ENCODE measurements at places on chromosomes 3 and 15.

DNA sequence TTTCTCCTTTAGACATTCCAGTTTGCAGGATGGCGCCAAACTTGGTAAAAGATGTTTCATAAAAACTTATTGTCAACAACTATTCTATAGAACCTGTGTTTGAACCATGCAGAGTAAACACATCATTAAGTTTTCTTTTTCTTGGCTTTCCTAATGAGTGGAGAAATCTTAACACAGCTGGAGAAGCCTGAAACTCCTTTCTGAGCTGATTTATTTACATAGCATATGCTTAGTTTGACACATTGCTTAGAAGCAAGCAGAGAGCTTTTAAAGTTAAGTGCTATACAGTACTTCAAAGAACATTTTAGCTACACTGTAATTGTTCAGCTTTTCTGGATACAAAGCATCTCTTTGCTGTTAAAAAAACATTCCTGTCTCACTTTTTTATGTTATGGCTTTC lies 61.0 kb upstream of the PAQR5 start:
- DNase-seq: no peak

- no peak for DNase-seq
These were observed 92.7 kb downstream of the VGLL4 start for GRCh38 chr3:11551036-11551435.

DNA sequence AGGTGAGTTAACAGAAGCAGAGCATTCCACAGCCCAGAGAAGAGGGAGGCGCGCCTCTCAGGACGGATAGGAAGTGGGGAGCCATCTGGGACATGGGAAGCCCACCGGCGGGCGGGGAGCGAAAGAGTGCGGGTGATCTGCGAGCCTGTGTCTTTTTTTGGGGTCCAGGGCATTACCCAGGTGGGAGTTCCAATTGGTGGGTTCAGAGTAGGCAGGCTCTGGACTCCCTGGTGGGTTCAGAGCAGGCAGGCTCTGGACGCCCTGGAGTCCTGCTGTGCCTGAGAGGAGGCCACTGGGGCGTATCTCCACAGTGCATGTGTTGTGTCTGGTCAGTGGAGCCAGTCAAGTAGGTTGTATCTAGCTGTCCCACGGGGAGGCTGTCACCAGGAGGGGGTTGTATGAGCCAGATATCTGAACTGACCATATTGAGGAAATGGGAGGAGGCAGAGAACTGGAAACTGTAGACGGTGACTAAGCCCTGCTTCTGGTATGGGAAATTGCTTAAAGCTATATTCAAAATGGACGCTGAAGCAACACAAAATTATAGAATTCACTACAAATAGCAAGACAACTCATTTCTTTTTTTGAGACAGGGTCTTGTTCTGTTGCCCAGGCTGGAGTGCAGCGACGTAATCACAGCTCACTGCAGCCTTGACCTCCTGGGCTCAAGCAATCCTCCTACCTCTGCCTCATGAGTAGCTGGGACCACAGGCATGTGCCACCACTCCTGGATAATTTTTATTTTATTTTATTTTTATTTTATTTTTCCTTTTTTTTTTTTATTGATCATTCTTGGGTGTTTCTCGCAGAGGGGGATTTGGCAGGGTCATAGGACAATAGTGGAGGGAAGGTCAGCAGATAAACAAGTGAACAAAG lies 34.5 kb upstream of the CHST2 start:
- no peak for DNase-seq

- DNase-seq: no peak
These were observed 25.8 kb downstream of the KAT2B start for GRCh38 chr3:20066079-20066478.

DNA sequence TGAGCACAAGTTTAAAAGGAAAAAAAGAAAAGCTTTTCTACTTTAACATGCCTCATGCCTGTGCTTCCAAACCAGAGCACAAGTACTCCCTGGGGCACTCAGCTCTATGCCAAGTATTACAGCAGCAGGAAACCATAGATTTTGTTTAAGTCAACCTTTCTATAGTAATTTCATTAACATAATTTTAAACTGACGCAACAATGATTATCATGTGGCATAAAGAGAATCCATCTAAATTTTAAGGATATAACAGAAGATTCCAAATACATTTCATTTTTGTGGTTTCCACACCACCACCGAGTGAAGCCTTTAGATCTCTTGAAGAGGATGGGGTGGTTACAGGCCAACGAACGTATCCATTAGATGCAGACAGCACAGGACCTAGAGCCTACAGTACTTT lies 112.1 kb downstream of the TNIK start:
- DNase-seq: no peak

GRCh38 chr3:55697177-55697865 lies 210.2 kb upstream of the WNT5A start:
- DNase-seq: no peak

DNA sequence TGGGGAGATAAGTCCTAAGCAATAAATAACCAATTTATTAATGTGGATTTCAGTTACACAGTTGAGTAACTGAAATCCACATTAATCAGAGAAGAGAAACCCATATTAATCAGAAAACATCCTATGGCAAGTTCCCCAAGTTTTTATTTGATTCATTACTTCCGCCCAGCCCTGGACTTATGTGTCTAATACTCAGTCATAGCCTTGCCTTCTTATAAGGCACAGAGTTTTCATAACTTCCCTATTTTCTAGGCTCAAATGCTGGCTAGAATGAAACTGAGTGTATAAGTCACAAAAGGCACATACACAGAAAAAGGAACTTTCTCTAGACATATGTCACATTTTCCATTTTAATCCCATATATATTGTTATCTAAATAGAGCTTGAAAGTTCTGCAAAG lies 28.8 kb downstream of the CD47 start:
- DNase-seq: no peak

DNA sequence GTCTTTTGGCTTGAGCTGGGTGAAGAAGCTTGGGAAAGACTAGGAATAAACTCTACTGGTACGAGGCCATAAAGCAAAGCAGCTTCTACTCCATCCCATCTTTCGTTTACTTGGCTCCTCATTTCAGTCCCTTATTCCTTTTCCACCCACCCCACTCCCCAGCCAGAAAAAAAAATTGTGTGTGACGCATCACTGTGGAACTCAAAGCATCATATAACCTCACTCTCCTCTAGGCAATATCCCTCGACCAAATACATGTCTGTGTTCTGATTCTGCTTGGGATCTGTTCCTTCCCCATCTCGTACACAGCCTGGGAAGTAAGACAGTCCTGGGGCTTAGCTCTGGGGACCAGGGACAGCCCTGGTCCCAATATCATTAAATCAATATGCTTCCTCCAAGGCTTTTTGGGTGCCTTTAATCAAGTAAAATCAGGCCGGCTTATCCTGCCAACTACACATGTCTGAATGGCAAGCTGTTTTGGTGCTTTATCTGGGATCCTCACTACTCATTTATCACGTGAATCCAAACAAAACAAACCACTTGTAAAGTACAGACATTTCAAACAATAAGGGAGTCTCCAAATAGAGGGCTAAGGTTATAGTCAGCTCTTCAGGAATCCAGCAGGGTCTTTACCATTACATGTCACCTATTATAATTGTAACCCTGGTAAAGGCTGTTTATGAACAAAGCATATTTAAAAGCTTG lies 74.9 kb upstream of the ZBED2 start:
- no peak for DNase-seq

DNA sequence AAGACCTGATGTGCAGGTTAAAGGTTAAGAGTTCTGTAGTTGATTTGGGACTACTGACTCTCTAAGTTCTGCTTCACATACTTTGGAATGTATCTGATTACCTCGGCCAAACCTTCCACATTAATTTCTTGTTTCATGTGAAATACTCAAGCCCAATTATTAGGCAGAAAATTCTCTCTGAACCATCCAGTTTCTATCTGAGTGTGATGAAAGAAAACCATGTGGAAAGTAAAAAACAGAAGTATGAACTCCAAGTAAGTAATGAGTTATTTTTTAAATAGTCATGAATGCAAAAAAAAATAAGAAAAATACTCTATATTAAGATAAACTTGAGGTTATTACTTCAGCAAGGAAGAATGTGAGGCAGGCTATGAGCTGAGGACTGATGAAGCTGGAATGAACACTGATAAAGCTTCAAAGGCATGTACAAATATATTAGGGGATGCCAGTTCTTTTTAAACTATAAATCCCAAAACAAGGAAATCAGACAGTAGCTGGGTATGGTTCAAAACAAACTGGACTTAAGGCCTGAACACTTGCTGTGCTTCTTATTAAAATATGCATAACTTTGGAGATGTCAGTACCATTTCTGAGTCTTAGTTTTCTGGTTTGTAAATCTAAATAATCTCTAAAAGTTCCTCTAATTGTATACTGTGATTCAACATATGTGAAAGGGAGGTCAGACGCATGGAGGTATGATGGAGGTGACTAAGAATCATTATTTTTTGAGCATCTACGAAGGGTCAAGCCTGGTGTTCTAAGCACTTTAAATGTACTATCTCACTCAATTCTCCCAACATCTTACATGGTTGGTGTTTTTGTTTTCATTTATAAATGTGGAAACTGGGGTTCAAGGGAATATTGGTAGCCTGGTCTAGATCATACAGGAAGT lies 59.6 kb downstream of the COL6A6 start:
- no peak for DNase-seq

DNA sequence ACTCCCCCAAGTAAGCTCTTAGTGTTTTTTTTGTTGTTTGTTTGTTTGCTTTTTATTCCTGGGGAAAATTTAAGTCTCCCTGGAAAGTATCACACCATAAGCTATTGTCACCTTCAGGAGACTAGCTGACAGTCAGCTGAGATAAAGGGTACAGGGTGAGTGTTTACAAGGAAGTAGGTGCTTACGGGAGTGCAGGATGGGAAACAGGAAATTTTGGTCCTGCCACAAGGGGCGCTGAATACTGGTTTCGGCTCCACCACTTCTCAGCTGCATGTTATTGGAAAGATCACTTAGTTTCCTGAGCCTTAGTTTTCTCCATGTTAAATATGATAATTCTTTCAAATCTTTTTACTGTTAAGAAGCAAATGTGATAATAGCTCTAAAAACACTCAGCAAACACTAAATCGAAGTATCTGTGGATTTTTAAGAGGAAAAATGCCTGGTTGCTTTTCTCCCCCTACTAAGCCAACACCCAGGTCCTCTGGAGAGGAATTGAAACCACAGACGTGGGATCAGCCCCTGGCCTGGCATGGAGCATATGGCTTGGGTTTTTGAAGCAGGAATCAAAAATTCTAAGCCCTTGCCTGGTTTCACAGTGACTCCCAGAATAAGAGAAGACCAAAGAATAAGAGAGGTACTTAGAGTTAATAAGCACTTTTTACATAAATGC lies 90.7 kb downstream of the SCN11A start:
- no peak for DNase-seq

DNA sequence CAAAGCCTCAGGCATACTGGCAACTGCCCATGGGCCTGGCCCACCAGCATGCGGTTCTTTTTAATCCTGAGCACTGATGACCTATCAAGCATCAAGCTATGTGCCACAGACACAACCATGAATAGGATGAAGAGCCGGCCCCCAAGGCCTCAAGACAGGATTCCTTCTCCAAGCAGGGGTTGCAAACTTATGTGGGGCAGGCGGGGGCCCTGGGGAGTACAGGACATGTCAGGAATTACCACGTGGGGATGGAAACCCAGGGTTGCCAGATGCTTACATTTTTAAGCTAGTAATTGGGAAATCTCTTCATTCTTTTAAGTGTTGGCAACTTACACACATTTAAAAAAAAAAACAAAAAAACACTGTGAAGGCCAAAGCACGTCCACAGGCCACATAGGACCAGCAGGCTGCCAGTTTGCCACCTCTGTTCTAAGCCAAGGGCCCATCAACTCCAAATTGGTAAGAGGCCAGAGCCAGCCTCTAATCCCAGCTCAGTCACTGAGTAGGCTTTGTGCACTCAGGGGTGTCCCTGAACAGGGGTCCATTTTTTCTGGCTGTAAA lies 32.8 kb downstream of the BDH1 start:
- no peak for DNase-seq

GRCh38 chr3:32450992-32451659 lies 51.5 kb downstream of the CMTM6 start:
- DNase-seq: no peak

GRCh38 chr3:126146034-126146433 lies 34.4 kb downstream of the ALDH1L1 start:
- DNase-seq: no peak

- DNase-seq: no peak
These were observed 28.1 kb upstream of the LXN start for GRCh38 chr3:158700559-158700958.

- DNase-seq: no peak
These were observed 27.1 kb downstream of the C15orf39 start for GRCh38 chr15:75228787-75229186.

- DNase-seq: no peak
These were observed 38.5 kb upstream of the TNFAIP8L3 start for GRCh38 chr15:51133140-51133765.

DNA sequence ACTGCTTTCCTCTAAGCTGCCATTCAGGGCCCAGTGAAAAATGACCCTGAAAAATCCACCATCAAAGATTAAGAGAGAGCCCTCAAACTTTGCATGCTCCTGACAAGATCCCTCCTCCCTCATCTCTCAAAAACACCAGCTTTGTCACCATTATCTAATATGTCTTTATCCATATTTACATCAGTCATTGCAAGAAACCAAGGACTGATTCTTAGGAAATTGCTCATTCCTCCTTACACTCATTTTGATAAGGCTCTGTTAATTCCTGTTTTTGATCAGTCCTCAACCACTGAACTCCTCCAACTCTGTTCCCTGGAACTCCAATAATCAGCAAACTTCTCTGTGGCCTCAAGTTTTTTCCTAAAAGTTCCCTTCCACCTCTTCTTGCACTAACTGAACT lies 51.8 kb downstream of the CD200 start:
- no peak for DNase-seq

DNA sequence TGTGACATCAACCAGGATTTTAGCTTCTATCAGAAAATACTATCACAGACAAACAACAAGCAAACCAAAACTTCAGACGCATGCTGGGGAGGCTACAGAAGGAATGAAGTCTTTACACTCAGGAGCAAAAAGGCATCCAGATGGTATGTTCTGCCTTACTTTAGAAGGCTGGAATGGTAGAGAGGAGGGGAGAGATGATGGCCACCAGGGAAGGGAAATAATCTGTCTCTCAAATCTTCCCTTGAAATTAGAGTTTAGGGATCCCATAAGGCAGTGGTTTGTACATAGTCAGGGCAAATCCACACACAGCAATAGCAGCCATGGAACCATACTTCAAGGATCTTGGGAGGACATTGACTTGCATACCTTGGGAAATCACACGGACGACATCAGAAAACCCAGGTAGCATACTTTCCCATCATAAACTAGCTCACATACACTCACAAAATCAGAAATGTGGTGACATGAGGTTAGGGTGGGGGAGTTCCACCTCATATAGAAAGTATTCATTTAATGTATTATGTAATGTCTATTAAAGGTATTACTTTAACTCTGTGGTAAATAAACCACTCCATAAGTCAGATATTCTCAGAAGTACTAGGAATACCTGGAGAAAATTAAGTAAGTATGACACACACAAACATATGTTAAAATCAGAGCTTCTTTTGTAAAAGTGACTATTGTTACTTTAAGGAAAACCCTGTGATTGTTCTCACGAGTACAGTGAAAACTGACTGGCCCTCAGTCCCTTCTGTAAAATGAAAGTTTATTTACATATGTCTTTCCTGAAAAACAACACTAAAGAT lies 9.4 kb downstream of the BTLA start:
- DNase-seq: no peak
